ENCODE measurements at places on chromosomes 1 and 21.

- DNase-seq, result no peak
Observed at GRCh38 chr1:84202126-84202525, 58.1 kb downstream of the PRKACB start.

GRCh38 chr21:39020751-39021477, 162.3 kb downstream of the PSMG1 start:
- no peak for DNase-seq

GRCh38 chr1:33149453-33150190, 32.2 kb downstream of the TRIM62 start:
- DNase-seq, result no peak

GRCh38 chr1:231750818-231751362, 124.3 kb downstream of the DISC1 start:
- DNase-seq, result no peak

DNA sequence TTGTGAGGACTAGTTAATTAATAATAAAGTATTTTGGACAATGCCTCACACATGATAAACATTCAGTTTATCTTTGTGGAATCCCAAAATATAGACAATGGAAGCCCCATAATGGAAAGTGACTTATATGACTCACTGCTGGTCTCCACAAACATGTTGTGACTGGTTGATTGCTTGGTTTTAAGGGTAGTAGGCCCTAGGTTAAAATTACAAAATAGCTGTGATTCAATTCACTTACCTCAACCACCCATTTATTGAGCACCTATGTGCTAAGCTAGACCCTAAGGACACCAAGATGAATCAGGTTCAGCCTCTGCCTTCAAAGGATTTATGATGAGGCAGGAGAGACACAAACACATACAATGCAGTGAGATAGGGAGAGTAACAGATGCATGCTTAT, 42.4 kb downstream of the KANK4 start:
- DNase-seq, result no peak

DNA sequence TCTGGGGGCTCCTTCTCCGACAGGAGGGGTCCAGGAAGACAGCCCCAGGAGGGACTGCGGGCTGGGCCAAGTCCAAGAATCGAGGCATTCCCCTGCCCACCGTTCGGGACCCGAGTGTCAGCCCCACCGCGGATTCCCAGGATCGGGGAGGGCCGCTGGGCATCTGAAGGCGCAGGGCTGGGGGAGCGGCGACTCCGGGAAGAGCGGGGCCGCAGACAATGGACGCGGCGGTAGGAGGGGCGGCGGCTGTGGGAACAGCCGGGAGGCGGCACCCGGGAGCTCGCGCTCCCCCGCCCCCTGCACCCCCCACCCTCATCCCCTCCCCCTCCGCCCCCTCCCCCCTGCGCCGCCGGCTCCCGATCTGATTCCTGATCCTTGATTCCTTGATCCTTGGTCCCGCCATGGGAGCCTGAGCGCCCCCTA, at the start of gene VANGL2:
Gene VANGL2 (plus strand): TSS at position 342 of the 423 bp plus-strand sequence. CDS start 15,274 bp downstream, outside the sequence.
- DNase-seq, result no peak

DNA sequence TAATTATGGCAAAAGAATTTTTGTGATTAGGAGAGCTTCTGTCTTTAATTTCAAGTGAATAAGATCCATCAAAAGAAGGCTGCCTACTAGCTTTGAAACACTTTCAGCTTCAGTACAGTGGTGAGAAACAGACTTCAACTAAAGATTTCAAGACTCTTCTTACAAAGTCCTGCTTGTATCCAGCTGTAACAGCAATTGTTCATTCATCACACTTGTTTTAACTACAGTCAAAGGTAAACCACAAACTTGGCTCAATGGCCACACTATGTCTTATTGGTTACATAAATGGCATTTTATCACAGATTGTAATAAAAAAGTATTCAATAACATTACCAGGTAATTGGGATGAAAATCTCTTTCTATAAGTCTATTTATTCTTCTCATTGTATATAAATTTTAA, 59.2 kb downstream of the WARS2 start:
- no peak for DNase-seq

DNA sequence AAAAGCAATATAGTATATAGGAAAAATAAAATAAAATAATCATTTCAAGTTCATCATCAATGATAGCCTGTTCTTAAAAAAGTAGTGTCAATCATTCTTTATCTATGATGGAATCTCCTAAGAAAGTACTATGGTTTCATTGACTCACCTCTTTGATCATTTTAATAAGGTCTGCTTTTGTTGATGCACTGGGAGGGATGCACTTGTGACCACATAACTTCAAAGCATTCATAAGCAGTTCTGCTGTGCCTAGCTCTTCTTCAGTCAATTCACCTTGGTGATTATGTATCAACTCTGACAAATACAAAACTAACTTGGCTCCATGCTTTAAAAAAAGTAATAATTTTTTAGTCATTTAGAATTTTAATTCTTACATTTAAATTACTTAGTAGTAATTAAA, 84.8 kb upstream of the GNG4 start:
- DNase-seq, result no peak

GRCh38 chr1:4132352-4133296, 232.6 kb upstream of the C1orf174 start:
- DNase-seq, result no peak

- DNase-seq, result no peak
Observed at GRCh38 chr1:30550365-30551220, 172.8 kb downstream of the MATN1 start.

Data from activated T-helper 1 cell treated with anti-CD3 and anti-CD28 coated beads, Interleukin-2, amount 50 U/mL, for 16 hours (primary cell).